ENCODE measurements at places on chromosomes 5 and 9.

DNA sequence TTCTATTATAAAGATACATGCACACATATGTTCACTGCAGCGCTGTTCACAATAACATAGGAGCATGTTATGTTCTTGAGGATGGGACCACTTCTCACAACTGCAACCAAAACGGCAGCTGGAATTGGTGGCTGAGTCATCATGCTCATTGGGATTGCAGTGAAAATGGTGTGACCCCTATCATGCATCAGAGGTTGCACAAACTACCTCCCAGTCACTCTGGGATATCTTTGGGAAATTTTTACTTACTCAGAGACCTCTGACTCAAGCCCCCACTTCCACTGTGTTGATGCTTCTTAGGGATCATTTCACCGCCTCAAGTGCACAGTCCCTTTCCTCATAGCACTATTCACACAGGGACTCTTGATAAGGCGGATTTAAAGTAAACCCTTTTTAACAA lies 474.1 kb downstream of the BNC2 start:
- no peak for DNase-seq

- DNase-seq, result no peak
Observed at GRCh38 chr5:135030123-135030955, 3.7 kb downstream of the PITX1 start.

- DNase-seq, result no peak
Observed at GRCh38 chr9:136282272-136282861, 21.5 kb downstream of the CCDC187 start.

- no peak for DNase-seq
Observed at GRCh38 chr5:129170050-129170449, 75.5 kb downstream of the ISOC1 start.

DNA sequence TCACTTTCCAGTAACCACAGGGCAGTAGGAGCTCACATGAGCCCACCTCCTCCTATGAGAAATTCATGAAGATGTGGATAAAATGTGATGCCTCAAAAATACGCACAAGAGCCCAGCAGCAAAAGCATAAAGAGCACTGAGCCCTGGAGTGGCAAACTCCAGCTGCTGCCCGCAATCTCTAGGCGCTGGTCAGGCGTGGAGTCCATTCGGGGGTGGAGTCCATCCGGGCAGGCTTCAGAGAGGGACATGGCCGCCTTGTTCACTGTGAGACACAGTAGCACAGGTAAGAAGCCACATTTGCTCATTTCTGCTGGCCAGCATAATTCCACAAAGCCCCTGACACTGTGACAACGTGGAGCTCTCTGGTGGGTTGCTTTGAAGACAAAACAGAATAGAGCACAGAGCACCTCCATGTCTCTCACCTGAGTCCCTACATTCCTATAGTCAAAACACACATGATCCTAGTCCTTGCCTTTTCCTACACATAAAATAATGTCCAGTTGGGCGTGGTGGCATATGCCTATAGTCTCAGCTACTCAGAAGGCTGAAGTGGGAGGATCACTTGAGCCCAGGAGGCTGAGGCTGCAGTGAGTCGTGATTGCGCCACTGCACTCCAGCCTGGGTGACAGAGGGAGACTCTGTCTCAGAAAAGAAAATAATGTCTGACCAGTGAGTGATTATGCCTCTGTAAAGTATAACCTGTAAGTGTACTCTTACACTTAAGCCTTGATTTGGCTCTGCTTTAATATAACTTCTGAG lies 365.2 kb downstream of the GADD45G start:
- DNase-seq, result no peak

DNA sequence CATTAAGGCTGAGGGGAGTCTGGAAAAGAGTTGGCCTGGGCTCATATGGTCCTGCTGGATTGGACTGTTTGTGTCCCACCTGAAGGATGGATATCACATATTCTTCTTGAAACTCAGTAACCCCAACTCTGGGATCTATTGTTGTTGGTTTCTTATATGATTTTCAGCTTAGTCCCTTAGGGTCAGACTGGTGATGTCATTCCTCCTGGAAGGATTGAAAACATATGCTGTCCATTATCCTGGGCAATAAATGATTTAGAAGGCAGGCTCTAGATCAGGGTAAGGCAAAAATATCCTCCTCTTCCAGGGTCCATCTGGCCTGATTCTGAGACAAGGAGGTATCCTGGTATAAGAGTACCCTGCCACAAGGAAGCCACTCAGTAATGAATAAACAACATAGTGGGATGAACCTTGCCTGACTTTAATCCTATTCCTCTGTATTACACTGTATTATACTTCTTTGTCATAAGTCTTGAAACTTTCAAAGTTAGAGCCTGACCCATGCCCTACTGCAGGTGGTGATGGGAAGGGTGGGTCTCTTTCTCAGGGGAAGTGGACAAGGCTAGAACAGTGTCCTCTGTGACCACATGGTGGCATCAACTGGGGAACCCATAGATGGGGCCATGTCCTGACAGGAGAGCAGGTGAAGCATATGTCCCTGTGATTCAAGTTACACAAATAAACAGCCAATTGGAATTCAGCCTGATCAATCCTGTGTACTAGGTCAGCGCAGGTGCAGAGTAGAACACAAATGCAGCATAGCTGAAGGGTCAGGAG lies 454.4 kb upstream of the TRPC7 start:
- DNase-seq, result no peak
